PC-9 (cell line): ENCODE measurements at places on chromosomes 11 and 22. TPM values are rescaled to one million over a fixed set of nuclear protein-coding genes. Genes with fewer than 3 reads are reported as not detected.

GRCh38 chr11:13868710-13869397 is 93.7 kb upstream of the SPON1 start:
- DNase-seq = no peak

- DNase-seq = no peak
Observed at GRCh38 chr11:134642206-134642605, 230.2 kb upstream of the B3GAT1 start.

Gene SHANK3
- total RNA-seq = 5.8 and 7.6 TPM in 2 replicates

Gene FGF3
- not detected in 2 replicates for total RNA-seq

Gene KDM4D
- 0.85 and 1.1 TPM in 2 replicates for total RNA-seq

DNA sequence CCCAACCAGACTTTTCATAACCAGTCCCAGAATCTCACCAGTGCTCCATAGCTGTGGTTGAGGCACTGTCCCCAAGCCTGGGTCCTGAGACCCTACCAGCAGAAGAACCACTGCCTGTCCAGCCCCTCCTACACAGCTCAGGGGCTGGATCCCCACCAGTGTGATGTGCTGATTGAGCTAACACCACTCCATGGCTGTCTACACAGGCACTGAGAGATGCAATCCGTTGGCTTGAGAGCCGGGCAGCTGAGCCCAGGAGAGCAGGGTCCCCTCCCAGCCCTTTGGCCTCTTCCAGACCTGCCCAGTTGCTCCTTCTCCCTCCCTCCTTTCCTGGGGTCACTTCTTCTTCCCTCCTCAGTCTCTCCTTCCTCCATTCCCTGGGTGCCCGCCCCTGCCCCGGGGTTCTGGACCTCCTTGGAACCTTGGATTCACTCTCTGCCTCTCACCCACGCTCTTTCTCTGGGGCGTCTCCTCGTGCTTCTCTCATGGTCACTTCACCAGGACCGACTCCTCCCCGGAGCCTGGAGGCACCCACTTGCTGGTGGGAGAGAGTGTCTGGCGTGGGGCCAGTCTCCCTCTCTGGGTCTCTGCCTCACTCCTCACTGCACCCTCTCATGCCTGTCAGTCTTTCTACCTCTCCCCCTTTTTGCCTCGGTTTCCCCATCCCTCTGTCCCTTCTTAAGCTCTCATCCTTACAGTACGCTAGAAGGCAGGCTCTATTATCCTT is 706 bp upstream of the SCYL1 start:
- DNase-seq = no peak

GRCh38 chr11:115990004-115990447 is 485.8 kb upstream of the CADM1 start:
- no peak for DNase-seq

Gene MOV10L1
- total RNA-seq = not detected in 2 replicates

GRCh38 chr11:110249066-110249465 is 47.3 kb downstream of the RDX start:
- no peak for DNase-seq

DNA sequence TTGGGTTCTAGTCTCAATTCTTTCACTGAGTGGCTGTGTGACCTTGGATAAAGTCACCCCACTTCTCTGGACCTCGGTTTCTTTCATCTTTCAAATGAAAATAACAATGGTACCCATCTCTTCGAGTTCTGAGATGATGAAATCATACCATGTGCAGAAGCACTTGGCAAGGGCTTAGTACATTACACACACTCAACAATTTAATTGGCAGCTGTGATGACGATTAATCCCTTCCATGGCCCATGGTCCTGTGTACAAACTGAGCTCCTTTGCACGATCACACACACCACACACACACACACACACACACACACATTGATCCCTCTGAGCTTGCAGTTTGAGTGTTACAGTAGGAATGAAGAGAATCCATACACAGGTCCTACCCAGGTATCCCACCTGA is 103.4 kb upstream of the ASPHD2 start:
- no peak for DNase-seq

DNA sequence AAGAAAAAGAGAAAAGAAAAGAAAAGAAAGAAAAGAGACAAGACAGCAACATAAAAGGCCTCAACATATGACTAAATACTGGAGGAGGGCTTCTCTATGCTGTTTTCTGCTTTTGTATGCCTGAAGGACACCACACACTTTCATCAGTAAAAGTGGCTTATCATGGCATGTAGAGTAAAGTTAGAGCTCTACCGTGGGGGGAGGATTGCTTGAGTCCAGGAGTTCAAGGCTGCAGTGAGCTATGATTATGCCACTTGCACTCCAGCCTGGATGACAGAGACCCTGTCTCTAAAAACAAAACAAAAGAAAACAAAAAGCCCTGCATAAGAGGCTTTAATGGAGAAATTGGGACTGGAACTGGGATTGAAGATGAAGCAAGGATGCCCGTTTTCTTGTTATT is 5.7 kb downstream of the PTS start:
- DNase-seq = no peak

Gene TUBA8
- total RNA-seq = 0.72 TPM in 1 of 2 replicates, not detected in the other

- no peak for DNase-seq
Observed at GRCh38 chr22:19361501-19362103, 69.9 kb downstream of the HIRA start.

GRCh38 chr11:2377511-2378443 is 667 bp downstream of the CD81 start:
- no peak for DNase-seq

Gene TP53AIP1
- not detected in 2 replicates for total RNA-seq

Gene F2
- total RNA-seq = 0.20 TPM in 1 of 2 replicates, not detected in the other

- DNase-seq = no peak
Observed at GRCh38 chr11:67449116-67449844, 3.2 kb downstream of the GPR152 start.

DNA sequence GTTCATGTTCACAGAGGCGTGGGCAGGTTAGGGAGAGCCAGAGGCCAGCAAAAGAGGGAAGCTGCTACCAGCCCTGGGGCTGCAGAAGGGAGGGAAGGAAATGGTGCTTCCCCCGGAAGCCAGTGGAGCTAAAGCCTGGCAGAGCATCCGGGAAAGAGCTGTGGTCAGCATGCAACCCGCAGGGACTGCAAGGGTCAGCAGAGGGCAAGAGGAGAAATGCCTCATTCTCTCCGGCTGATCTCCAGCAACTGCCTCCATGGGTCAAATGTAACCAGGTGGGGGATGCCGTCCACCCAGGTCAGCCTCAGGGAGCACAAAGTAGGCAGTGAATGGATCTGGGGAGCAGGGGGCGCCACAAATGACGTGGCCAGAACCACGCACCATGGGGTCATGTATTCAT is 36.9 kb upstream of the PRR5 start:
- DNase-seq = no peak

DNA sequence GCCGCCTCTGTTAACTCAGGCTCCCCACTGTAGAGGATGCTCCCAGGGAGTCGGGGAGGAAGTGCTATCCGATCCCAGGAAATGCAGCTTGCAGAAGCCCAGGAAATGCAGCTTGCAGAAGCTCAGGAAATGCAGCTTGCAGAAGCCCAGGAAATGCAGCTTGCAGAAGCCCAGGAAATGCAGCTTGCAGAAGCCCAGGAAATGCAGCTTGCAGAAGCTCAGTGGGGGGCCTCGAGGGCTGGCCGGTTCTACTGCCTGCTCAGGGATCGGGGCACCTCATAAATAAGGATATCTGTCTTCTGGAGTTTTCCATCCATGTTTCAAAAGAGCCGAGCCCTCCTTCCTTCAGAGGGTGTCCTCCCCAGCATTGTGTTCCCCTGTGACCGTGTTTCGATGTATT is 25.1 kb upstream of the SMIM38 start:
- no peak for DNase-seq

DNA sequence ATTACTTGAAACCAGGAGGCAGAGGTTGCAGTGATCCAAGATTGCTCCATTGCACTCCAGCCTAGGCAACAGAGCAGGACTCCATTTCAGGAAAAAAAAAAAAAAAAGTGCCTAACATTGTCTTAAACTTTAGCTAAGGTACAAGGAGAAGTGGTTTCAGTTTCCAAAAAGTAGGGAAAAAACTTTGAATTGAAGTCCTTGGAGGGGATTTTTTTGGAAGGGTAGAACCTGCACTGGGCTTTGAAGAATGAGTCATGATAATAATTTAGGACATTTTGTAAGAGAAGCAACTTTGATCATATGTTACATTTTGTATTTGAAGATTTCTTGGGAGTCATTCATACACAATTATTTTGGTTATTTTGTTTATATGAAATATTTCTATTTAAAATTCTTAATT is 31.8 kb upstream of the HIPK3 start:
- DNase-seq = no peak

Gene LUZP2
- 0.15 and 0.43 TPM in 2 replicates for total RNA-seq

- DNase-seq = peak; percentile 71
Observed at GRCh38 chr22:18012531-18012930, 11.8 kb downstream of the MICAL3 start.

DNA sequence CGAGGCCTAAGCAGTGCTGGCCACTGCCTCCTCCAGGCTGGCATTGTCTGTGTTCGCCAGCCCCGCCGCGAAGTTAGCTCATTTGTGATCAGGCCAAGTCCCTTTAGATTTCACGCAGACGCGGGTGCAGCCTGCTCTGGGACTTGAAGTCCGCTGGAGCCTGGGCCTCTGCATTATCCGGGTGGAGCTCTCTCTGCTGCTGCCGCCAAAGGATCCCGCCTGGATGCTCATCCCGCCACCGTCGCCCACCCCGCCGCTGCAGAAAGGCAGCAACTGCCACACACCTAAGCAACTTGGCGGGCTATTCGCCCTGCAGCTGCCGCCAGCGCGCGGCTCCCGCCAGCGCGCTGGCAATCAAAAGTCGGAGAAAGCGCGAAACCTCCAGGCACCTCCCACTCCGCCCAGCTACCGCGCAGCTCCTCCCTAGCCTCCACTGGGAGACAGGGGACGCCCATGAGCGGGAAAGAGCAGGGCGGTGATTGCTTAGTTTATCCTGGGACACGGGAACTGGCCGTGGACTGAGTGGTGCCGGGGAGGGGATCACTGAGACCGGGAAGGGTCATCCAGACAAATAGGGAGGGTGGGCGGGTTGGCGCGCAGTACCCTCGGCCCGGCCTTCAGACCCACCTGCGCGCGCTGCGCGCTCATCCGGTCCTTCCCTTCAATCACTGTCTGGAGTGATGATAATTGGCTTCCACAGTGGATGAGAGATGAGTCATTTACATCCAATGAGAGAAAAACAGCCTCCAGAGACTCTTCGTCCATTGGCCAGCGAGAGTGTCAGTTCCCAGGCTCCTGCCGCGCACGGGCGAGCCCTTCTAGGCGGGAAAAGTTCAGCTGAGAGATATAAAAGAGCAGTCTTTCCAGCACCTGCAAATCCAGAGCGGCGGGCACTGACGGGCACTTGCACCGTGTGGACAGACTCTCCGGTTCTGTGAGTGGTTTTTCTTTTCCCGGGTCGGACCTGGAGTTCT is at the start of gene FAM111B:
Gene FAM111B (plus strand): TSS at position 875 of the 974 bp plus-strand sequence. CDS start 2,389 bp downstream, outside the sequence.
- peak; percentile 90 for DNase-seq

DNA sequence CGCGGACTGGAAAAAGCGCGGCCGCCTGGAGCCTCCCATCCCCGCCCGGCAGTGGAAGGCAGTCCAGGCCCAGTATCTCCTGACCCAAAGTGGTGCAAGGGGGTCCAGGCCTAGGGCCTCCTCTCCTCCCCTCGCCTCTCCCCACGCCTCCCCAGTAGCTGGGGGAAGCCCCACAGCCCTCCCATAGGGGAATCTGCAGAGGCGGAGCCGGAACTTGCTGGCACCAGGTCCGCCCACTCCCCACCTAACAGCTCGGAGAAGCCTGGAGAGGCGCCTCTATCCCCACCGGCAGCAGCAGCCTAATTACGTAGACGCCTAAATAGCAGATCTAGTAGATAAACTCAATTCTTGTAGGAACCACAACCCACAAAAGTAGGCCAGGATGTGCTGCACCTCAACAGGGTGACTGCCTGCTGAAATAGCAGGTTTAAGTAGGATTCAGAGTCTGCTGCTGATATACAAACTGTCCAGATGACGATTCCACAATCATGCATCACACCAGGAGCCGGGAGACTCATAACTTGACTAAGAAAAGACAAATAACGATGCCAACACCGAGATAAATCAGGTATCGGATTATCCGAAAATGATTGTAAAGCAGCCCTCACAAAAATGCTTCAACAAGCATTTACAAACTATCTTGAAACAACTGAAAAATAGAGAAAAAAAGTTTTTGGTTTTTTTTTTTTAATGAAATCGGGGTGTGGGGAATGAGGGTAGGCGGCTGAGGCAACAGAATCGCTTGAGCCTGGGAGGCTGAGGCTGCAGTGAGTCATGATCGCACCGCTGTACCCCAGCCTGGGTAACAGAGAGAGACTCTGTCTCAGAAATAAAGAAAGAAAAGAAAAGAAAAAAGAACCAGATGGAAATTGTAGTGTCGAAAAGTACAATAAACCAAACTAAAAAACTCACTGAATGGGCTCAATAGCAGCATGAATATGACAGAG is 11.4 kb upstream of the BRD1 start:
- no peak for DNase-seq

Gene GLB1L2
- total RNA-seq = 28.8 and 32.2 TPM in 2 replicates

- DNase-seq = no peak
Observed at GRCh38 chr11:29481738-29482137, 535.1 kb downstream of the KCNA4 start.

GRCh38 chr11:16799221-16799620 is 60.8 kb downstream of the C11orf58 start:
- no peak for DNase-seq

GRCh38 chr11:22715971-22716370 is 49.6 kb downstream of the GAS2 start:
- DNase-seq = no peak

DNA sequence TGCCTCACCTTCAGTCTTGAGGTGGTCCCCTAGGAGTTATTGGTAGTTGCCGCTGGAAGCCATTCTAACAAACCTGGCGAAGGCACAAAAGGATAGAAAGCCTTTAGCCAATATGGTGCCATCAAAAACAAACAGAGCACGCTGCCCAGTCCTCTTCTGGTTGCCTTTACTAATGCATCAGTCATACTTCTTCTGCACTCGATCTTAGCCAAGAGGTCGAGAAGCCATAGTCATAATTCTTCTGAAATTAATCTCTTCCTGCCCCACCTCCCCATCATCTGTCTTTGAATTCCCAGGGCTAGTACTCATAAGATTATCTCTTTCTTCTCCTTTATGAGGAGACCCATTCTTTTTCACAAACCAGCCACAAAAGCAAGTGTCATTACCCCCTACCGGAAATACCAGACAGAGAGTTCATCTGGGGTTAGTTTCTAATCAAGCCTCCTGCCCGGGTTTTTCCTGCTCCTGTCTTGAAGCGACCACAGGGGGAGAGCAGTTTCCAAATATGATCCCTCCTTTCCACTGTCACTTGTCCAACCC is 21.4 kb upstream of the EHF start:
- DNase-seq = peak; percentile 66

DNA sequence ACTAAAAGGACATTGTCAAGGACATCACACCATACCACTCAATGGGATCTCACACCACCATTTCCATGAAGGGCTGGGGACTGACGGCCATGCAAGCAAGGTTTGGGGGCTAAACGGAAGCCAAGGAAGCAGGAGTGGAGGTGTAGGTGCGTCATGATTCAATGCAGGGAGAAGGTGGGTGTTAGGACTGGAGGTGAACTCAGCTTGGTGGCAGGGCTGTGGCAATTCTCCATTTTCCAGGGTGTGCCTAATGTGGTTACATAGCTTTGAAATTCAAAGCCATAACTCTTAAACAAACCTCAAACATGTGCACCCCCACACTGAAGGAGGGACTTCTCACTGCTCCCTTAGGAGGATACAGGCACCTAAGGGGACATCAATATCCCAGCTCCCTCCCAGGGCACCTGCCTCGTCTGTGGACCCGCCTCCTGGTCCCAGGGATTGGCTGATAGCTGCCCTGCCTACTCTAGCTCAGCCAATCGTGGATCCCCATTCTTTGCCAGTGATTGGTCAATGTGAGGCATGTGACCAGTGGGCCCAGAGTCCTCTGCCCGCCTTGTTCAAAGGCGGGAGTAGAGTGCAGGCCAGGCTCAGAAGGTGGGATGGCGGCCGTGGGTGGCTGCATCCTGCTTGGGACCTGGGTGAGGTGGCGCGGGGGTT is 64.6 kb downstream of the CTTN start:
- DNase-seq = peak; percentile 27

Gene LPXN
- 7.1 and 10.3 TPM in 2 replicates for total RNA-seq
